Progenitor cell of endocrine pancreas (in vitro differentiated cells): ENCODE measurements at places on chromosomes 5 and 9. TPM values are rescaled to one million over a fixed set of nuclear protein-coding genes. Genes with fewer than 3 reads are reported as not detected.

Gene RNF183
- 0.26 and 0.44 TPM in 2 replicates for total RNA-seq

Gene SLC36A2
- total RNA-seq = not detected in 2 replicates

Gene ENTPD8
- 2.7 and 3.2 TPM in 2 replicates for total RNA-seq

Gene ZFP2
- 4.3 and 4.9 TPM in 2 replicates for total RNA-seq

Gene TRPM6
- total RNA-seq = 0.10 and 0.20 TPM in 2 replicates

Gene C5orf58
- not detected in 2 replicates for total RNA-seq

Gene PCDHA9
- 3.4 and 3.8 TPM in 2 replicates for total RNA-seq

Gene MYMK
- not detected in 2 replicates for total RNA-seq

Gene SPOCK1
- total RNA-seq = 32.9 and 41.4 TPM in 2 replicates

Gene EMB
- total RNA-seq = 29.5 and 31.1 TPM in 2 replicates

Gene PCDHGC3
- total RNA-seq = 25.8 and 29.7 TPM in 2 replicates

Gene PCDHA2
- 5.6 and 5.9 TPM in 2 replicates for total RNA-seq

Gene WDR38
- not detected in 2 replicates for total RNA-seq

Gene AFAP1L1
- 0.69 and 0.78 TPM in 2 replicates for total RNA-seq
